ENCODE measurements at places on chromosomes 13 and 19. TPM values are rescaled to one million over a fixed set of nuclear protein-coding genes. Genes with fewer than 3 reads are reported as not detected.

Gene FXYD3
- not detected for total RNA-seq

Gene ERFL
- not detected for total RNA-seq

Gene LSR
- 0.59 TPM for total RNA-seq

Gene ZNF582
- total RNA-seq, result 3.9 TPM

Gene PCSK4
- 1.2 TPM for total RNA-seq

Gene SACS
- total RNA-seq, result 143 TPM

Gene FGF22
- total RNA-seq, result not detected

Gene GPR180
- 24.0 TPM for total RNA-seq

Gene EFNB2
- 63.7 TPM for total RNA-seq

Gene HPN
- not detected for total RNA-seq

Gene PGLYRP1
- total RNA-seq, result not detected

Gene FGF21
- total RNA-seq, result not detected

Gene PRX
- total RNA-seq, result 1.2 TPM

Gene CEACAM16
- total RNA-seq, result not detected

Gene BEST2
- total RNA-seq, result not detected

Gene ZNF808
- 26.4 TPM for total RNA-seq

Gene KLK10
- total RNA-seq, result not detected

Gene SPTBN4
- total RNA-seq, result 0.97 TPM

Gene ZNF429
- 7.4 TPM for total RNA-seq

Gene IGLON5
- not detected for total RNA-seq

Gene LIM2
- total RNA-seq, result not detected

Gene FCAR
- total RNA-seq, result not detected

Gene REXO1
- total RNA-seq, result 5.3 TPM

Gene KLK3
- total RNA-seq, result not detected

Gene SLC39A3
- 23.6 TPM for total RNA-seq

Gene PSG2
- total RNA-seq, result not detected

Gene RGS9BP
- 0.59 TPM for total RNA-seq

Gene CTXN1
- total RNA-seq, result 9.5 TPM

Gene KIR2DL3
- not detected for total RNA-seq

Gene KLK15
- not detected for total RNA-seq

Gene PLIN5
- not detected for total RNA-seq

Gene ACTN4
- 911 TPM for total RNA-seq

Gene SLITRK1
- not detected for total RNA-seq

Gene LILRA6
- total RNA-seq, result not detected

Gene CEACAM7
- not detected for total RNA-seq

Gene CGB1
- not detected for total RNA-seq

Gene KCNN1
- total RNA-seq, result not detected

Gene ZNF430
- total RNA-seq, result 12.6 TPM

Gene TNFSF9
- total RNA-seq, result 0.14 TPM

Gene ZNF837
- 1.9 TPM for total RNA-seq

Gene S1PR4
- total RNA-seq, result not detected

Gene DMPK
- 35.0 TPM for total RNA-seq

Gene CABP5
- total RNA-seq, result not detected

Gene CDC42EP5
- total RNA-seq, result 7.8 TPM

Measured in smooth muscle cell of the umbilical artery (primary cell).